ENCODE measurements at places on chromosomes 7 and 10.

DNA sequence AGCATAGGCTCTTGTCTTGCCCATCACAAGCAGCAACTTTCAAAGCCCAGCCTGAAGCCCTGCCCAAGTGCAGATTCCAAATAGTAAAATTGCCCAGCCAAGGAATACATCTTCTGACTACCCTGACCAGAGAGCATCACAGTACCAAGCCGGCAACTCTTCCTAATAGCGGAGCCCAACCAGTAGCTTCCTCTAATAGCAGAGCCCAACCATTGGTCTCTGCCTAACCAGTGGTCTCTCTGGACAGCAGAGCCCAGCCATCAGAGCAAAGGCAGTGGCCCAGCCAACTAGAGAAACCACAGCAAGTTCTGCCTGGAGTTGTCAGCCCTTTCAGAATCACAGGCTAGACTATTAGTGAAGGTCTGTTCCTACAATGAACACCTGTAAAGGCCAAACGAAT, 285.6 kb downstream of the HGF start:
- DNase-seq = peak; percentile 51

GRCh38 chr10:78828647-78829539, 239.9 kb upstream of the ZMIZ1 start:
- DNase-seq = no peak

DNA sequence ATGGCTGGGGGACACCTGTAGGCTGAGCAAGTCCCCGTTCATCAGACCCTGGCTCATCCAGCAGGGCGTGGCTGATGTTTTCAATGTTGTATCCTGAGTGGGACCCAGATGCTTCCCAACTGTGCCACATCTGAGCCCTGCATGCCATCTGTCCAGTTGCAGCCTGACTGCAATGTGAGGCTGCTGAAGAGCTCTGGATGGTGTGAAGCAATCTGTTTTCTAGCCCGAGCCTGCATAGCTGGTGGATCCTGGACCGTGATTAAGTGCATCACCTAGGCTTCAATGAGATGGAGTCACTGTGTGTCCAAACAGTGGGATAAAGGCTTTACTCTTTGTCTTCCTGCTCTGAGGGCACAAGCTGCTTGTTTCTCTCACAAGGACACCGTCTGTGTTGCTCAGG, 99.8 kb downstream of the TCF7L2 start:
- no peak for DNase-seq

- DNase-seq = no peak
Observed at GRCh38 chr10:68566351-68566750, 6.2 kb downstream of the TET1 start.

DNA sequence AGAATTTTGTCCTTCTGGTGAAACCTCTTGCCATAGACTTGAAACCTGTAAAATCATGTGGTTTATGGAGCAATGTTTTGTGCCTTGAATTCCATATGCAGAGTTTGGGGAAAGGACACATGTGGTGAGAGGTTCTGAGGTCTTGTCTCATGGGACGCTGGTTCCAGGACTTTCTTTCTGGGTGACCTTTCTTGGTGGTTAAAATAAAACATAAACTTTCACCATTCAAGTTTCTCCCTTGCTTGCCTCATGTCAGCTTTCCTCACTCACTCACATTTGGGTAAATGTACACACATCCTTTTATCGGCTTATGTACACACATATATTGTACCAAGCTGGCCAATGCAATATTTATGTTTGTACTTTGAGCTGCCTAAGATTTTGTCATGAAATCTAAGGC, 144.9 kb upstream of the CELF2 start:
- no peak for DNase-seq

DNA sequence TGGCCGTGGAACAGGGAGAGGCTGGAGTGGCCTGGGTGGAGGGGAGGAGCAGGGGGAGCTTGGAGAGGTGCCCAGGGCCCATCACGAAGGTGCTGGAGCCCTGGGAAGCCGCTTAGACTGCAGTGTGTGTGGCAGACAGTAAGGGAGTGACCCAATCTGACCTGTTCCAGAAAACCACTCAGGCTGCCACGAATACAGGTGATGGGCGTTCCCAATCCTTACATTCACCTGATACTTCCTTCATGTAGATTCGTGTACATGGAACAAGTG, 161.7 kb downstream of the SVIL start:
- DNase-seq = no peak

GRCh38 chr7:46908770-46909169, 673.1 kb downstream of the TNS3 start:
- DNase-seq = no peak

DNA sequence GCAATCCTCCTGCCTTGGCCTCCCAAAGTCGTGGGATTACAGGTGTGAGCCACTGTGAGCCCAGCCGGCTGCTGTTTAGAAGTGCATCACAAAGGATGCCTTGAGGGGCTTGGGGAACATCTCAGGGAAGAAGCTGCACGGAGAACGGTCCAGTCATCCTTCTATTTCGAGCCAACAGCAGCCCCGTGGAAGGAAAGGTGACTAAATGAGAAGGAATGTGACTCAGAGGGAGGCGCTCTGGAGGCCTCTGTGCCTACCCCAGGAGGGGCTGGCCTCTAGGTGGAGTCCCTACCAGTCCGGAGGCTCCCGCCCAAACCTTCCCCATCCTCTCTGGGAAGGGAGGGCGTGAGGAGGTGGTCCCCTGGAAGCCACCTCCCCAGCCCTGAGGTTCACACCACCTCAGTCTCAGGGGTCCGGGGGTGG, 76.2 kb downstream of the CTBP2 start:
- no peak for DNase-seq

DNA sequence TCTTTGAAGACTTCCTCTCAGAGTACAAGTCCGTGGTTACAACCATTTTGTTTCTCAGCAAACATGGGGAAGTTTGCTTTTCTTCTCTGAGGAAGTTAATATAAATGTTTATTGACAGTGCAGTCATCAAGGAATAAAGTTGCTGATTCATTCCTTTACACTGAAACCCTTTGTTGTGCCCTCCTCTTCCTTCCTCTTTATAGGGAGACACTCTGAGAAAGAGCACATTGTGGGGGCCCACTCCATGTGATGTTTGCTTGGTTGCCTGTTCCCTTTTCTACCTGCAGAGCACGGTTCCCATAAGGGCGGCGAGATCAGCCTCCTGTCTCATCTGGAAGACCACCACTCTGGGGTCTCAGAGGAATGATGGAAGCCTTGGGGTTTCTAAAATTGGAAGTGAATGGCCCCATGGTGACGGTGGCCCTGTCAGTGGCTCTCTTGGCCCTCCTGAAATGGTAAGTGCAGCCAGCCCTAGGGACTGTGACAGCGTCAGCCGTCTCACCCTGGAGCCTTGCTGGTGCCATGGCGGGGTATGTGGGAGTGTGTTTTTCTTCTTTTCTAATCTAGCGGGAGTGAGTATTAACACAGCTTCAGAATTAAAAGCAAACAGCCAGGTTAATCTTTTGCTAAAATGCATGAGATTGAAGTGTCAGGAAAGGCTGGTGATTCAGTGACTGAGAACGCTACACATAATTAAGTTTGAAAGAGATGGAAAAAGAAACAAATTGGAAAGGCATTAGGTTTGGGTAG, at the start of gene TBXAS1:
Gene TBXAS1 (plus strand): TSS at position 240 of the 750 bp plus-strand sequence. CDS start 127 bp downstream, at position 367.
- DNase-seq = peak; percentile 95

GRCh38 chr7:121440857-121441503, 44.9 kb upstream of the FAM3C start:
- no peak for DNase-seq

GRCh38 chr7:47330561-47331178, 251.2 kb downstream of the TNS3 start:
- DNase-seq = no peak

Data from KBM-7 (cell line).